ENCODE measurements at places on chromosomes 3 and 15.

DNA sequence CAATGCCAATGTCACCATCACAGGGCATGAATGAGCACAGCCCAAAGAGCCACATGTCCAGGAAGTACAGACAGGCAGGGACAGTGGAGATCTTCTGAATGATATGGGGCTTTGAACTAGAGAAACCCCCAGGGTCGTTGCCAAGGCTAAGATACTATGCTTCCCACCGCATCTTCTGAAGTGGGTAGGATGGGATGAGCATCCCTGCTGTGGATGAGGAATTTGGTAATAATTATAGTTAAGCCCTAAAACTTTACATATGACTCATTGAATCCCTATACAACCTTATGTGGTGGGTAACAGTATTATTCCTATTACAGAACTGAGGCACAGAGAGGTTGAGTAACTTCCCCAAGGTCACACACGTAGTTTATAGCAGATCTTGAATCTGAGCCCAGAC is 44.2 kb downstream of the WNT5A start:
- no peak for DNase-seq

- DNase-seq: no peak
These were observed 66.5 kb downstream of the ADAMTS9 start for GRCh38 chr3:64621275-64621674.

GRCh38 chr3:87437765-87438164 is 161.4 kb upstream of the POU1F1 start:
- DNase-seq: no peak

DNA sequence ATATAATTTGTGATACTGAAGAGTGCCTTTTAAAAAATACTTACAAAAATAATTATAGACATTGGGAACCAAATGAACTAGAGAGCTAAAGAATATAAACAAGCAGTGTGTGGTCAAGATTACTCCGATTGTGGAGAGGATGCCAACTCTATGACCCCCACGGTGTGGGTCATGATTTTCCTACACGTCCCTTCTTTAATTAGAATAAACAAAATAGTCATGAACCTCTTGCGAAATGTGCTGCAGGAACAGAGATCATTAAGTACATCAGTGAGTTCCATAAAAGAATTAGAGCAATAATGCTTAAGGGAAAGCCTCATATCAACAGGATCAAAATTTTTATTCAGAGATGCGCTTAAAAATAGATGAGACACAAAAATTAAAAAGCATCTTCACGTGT is 476.6 kb upstream of the ROBO1 start:
- DNase-seq: no peak

DNA sequence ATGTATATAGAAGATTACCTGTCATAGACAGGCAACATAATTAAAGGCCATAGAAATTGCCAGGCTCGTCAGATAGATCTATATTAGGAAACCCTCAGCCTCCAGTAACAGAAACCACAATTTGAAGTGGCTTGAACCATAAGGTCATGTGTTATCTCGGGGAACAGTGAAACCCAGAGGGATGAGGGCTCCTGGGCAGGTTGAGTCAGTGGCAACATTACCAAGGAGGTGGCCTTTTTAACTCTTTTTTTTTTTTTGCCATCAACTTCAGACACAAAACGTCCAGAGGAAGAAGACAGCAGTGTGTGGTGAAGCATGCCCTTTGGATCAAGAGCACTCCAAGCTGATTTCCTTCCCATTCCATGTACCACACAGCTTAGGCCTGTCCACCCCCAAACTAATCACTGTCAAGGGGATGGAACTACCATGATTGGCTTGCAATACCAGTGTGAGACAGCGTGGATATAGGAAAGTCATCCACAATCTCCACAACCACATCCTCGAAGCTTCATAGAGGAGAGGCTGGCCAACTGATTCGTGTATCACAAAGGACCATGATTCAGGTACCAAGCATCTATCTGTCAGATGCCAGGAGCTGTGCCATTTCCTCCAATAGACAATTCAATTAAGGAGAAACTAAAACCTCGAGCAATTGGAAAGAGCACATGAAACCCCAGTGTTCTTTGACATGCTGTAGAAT is 999 bp upstream of the KIF7 start:
- DNase-seq: no peak

DNA sequence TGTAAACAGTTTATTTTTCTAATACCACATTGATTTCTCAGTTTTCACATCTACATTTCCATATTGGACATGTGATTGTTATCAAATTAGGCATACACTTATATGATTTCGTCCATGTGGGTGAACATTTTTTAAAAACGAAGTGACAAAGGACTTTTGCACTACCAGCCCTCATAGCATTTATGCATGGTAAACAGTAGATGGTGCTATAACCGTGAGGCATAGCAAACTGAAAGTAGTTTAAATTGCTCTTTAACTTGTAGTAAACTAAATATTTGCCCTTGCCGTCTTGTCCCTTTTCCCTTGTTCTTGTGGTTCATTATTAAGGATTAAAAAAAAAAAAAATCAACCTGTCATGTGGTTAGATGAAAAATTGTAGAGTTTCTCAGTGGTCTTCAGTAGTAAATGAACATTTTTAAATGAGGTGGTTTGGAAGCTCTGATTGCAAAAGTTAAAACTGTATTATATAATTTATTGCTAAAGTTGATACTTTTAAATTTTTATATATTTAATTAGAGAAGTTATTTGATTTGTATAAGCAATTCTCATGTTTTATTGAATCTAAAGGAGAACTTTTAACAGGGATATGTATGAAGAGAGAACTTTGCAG is 24.0 kb downstream of the STX19 start:
- DNase-seq: peak; percentile 5

GRCh38 chr15:38041576-38041975 is 107.1 kb downstream of the TMCO5A start:
- DNase-seq: peak; percentile 20
